ENCODE measurements at places on chromosomes 7 and 10.

DNA sequence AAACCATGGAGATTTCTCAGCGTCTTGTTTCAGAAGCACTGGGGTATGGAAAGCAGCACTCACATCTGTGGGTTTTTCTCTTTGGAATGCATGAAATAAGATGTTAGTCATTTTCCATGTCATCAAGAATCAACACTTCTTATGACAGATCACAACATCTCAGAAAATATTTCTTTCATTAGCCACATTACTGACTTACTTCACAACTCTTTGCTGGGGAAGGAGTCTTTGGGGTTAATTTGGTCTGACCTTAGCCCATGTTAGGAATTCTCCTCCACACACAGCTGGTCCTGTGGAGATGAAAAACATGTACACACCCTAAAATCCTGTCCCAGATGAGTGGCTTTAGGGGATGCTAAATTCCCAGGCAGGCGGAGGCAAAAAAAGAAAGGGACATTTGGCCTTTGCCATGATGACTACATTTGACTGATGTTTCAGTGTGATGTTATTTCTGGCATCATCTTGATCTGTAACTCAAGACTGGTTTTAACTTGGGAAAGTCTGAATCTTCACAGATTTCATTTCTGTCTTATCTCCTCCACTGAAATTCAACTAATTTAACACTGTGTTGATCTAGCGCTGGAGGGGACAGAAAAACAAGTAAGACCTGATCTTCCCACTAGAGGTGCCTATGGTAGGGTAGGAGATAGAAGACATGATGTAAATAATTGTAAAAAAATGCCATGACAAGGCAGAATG lies 363.2 kb downstream of the PRPF18 start:
- no peak for DNase-seq

- DNase-seq, result no peak
Observed at GRCh38 chr10:86357676-86358075, 8.9 kb downstream of the GRID1 start.

DNA sequence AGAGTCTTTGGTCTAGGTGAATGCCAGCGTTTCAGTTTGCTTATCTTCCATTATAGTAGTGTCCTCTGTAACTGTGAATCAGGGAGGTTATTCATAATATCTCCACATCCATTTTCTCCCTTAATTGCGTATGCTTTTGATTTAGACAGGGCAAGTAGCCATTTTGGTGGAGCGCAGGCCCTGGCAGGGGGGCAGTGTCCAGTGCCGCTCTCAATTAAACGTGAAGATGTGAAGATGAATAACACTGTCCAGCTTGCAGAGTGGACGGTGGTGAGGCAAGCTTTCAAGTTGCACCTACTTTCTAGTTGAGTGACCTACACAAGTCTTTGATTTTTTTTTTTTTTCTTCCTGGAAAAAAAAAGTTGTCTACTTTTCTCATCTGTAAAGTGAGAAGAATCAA lies 4.5 kb downstream of the TSPAN14 start:
- DNase-seq, result no peak

GRCh38 chr10:47294501-47294900 lies 5.5 kb upstream of the GDF10 start:
- no peak for DNase-seq

DNA sequence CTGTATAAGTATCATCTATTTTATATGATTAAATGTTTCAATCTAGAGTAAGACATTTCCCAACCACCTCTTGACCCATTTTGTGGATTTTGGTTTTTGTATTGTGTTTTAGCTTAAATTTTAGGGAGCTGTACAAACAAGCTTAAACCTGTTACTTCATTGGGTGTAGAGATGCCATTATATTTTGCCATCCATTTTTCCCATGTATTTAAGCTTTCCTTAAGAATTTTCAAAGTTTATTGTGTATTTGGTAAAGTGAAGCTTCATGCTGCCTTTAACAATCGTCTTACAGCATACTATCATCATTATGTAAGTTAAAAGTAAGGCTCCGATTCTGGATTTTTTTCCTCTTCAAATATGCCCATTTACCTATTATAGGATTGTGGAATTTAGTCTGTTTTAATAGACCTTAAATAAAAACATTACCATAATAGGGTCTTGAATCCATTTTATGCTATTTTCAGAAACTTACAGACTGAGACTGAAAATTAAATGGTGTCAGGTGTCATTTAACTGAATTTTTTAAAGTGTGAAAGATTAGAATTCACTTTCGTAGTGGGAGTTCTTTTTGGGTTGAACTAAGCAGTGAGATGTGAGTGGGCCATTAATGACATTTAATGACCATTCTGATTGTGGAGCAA lies 2.2 kb downstream of the KMT2E start:
- no peak for DNase-seq

- no peak for DNase-seq
Observed at GRCh38 chr7:81447351-81447952, 322.4 kb downstream of the HGF start.

GRCh38 chr7:49037346-49038210 lies 113.2 kb downstream of the CDC14C start:
- DNase-seq, result no peak

GRCh38 chr7:116562529-116563121 lies 37.8 kb downstream of the CAV1 start:
- DNase-seq, result no peak

DNA sequence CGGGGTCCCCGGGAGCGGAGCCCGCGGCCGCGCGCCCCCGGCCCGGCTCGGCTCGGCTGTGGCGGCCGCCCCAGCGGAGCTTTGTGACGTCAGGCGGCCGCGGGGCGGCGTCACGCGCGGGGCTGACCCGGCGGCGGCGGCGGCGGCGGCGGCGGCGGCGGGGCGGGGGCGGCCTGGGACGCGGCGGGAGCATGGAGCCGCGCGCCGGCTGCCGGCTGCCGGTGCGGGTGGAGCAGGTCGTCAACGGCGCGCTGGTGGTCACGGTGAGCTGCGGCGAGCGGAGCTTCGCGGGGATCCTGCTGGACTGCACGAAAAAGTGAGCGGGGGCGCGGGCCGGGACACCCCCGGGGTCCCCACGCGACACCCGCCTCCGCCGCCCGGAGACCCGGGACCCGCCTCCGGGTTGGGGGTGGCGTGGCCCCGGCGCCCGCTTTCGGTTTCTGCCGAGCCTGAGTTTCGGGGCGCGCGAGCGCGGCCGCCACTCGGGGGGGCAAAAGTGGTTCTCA lies at the start of gene PWWP2B:
PWWP2B (plus strand) TSS at position 165 of the 506 bp plus-strand sequence; CDS start at position 192, 27 bp downstream.
- no peak for DNase-seq

GRCh38 chr10:94334857-94335256 lies 27.9 kb downstream of the NOC3L start:
- DNase-seq, result no peak

DNA sequence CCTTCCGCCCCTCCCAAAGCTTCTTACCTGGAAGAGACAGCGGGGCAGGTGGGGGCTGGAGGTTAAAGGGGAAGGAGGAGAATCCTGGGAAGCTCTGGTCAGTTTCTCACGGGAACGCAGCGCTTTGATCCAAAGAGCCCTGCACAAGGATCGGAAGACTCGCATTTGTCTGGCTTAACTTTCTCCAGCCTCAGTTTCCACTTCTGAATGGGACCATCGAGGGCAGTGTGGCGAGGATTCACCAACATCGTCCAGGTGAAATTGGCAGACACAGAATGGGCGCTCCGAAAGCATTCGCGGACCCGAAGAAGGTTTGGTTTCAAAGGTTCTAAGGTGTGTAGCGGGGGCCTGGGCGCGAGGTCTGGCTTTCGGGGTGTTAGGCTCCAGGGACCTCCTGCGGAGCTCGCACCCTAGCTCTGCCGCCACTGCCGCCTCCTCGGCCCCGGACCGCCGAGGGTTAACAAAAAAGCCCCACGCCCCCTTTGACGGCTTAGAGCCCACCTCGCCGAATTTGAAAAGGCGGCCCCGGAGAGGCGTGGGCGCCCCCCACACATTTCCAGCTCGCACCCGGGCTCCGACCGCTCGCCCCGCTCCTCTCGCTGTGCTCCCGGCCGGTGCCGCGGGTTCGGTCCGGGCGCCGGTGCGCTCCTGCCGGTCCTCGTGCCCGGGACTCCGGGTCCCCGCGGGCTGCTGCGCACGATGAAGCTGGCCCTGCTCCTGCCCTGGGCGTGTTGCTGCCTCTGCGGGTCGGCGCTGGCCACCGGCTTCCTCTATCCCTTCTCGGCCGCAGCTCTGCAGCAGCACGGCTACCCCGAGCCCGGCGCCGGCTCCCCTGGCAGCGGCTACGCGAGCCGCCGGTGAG lies at the start of gene COL26A1:
COL26A1 (plus strand) TSS at position 542 of the 862 bp plus-strand sequence; CDS start at position 700, 158 bp downstream.
- DNase-seq, result no peak

GRCh38 chr10:127834791-127835190 lies 58.0 kb downstream of the CLRN3 start:
- no peak for DNase-seq

- no peak for DNase-seq
Observed at GRCh38 chr7:66528652-66529051, 100.0 kb upstream of the KCTD7 start.

- no peak for DNase-seq
Observed at GRCh38 chr7:77752016-77752415, 46.2 kb downstream of the TMEM60 start.

DNA sequence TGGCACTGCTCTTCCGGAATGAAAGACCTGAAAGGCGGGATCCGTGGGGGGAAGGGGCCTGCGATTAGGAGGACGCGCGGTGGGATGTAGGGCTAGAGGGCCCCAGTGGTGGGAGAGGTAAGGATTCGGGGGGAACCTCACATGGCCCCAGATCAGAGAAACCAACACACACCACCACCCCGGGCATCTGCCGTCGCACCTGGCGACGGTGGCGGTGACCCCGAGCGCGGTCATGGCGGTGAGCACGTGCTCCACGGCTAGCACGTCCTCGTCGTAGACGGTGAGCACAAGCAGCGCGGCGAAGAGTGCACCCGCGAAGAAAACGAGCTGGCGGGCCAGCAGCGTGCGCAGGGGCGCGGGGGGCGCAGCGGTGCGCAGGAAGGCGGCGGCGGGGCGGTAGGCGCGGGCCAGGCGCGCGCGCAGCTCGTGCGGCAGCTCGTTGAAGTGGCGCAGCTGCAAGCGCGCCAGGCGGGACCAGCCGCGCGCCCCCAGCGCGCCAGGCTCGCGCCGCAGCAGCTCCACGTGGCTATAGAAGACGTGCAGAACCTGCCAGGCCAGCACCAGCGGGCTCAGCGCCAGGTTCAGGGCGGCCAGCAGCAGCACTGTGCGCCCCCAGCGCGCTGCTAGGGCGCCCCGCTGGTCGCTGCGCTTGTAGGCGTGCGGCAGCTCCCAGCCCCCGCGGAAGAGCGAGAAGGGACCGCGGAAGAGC lies 5.7 kb downstream of the ATG9B start:
- DNase-seq, result no peak

DNA sequence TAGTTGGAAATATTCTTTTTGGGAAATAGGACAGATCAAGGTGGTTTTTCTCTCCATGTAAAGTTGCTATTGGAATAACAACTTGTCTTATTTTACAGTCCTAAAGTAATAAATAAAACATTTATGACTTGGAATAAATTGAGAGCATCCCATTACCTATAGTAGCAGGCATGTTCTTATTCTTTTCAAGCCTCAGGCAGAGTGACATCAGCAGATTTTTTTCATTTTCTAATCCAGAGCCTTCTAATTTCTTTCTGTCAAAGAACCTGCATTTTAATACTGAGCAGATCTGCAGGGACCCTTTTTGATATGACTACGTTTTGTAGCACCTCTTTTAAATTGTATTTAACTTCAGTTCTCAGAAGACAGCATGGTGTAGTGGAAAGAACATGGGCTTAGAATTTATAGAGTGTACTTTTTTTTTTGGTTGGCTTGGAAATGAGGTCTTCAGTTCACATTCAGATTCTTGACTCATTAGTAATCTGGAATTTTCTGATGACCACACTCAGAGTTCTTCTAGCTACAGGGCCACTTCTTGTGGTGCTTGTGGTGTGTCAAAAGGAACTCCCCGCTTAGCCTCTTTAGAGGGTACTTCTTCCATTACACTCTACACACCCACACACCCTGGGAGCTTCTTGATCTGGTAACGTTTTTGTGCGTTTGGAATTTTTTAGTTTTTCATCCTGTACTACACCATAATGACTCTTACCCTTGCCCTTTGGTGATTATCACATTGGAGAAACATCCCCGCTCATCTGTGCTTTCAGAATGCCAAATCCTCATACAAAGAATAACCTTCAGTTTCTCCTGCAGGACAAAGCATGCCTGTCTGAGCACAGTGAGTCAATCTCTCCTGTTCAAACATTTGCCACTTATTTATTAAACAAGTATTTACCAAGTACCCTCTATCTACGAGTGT lies 34.6 kb downstream of the AGK start:
- DNase-seq, result no peak

DNA sequence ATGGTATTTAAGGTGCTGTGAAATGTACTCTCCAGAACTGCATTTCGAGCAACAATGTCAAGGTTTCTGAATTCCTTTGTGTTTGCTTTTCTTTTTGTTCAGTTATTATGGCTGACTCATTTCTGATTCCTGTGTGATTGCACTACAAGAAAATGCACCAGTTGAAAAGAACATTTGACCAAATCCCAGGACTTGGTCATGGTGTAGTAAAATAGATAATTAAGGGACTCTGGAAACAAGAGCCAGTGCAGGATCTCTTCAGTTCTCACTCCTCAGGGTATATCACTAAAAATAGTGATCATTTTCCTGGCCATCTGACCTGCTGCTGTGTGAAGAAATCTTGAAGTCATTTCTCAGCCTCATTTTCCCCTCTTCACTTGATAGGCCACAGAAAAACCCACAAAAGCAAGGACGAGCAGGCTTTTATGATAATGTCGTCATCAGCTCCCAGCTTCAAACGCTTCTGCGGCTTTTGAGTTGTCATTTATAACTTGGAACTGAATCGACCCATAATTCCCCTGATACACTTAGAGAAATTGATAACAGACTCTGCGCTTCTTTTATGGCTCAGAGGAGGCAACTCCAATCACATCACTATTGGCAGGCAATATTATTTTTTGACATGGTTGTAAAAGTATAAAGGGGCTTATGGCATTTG lies 274.7 kb downstream of the HDAC9 start:
- DNase-seq, result no peak

- no peak for DNase-seq
Observed at GRCh38 chr10:6069081-6069931, 7.1 kb upstream of the IL2RA start.

- DNase-seq, result no peak
Observed at GRCh38 chr7:95636140-95636940, 40.0 kb upstream of the PDK4 start.

DNA sequence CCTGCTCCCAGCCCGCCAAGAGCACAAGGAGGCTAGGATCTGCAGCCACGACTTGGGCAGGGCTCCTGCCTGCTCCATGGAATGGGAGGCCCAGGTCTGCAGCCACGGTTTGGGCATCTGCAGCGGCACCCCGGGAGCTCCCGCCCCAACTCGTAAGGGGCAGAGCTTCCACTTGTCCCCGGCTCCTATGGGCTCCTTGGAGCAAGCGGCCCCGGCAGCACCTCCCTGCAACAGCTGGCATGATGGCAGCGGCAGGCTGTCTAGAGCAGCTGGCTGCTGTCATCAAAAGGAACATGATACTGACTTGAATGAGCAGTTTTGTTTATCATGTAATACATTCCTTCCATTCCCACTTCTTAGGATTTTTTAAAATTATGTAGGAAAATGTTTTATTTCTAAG lies 684.0 kb upstream of the FOXK1 start:
- no peak for DNase-seq

GRCh38 chr7:74334030-74334429 lies 44.8 kb downstream of the CLIP2 start:
- no peak for DNase-seq

Data from substantia nigra (tissue), 51 donors.